Activated CD4-positive, alpha-beta memory T cell treated with anti-CD3 and anti-CD28 coated beads for 36 hours (primary cell): ENCODE measurements at places on chromosomes 6 and 20. TPM values are rescaled to one million over a fixed set of nuclear protein-coding genes. Genes with fewer than 3 reads are reported as not detected.

Gene BPIFB1
- total RNA-seq, result not detected

Gene ZNF391
- 3.2 TPM for total RNA-seq

Gene OTOR
- not detected for total RNA-seq

GRCh38 chr6:6320901-6321300 is 439 bp upstream of the F13A1 start:
- no peak for DNase-seq

GRCh38 chr6:37279366-37280134 is 21.6 kb upstream of the TMEM217 start:
- no peak for DNase-seq

- DNase-seq, result no peak
These were observed 4.9 kb downstream of the TUBB start for GRCh38 chr6:30724906-30725667.

DNA sequence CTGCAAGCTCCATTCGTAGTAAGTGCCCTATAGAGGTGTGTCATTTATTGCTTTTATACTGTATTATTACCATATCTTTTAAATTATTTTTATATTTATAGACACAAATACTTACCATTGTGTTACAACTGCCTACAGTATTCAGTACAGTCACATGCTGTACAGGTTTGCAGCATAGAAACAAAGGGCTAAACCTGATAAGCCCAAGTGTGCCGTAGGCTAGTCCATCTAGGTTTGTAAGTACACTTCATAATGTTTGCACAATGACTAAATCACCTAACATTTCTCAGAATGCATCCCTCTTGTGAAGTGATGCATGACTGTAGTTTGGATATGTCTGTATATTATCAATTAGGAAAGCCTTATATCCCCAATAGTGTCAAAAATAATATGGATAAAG is 122.8 kb downstream of the CLVS2 start:
- no peak for DNase-seq
